ENCODE measurements at places on chromosomes 1 and 21. TPM values are rescaled to one million over a fixed set of nuclear protein-coding genes. Genes with fewer than 3 reads are reported as not detected.

The SAMD11 gene
- 0.61 TPM for total RNA-seq

- DNase-seq, result no peak
- no peak overlapping the region for H3K4me3 ChIP-seq
- H3K27me3 ChIP-seq, result peaks cover 7% of the 10 kb centered on the region
- H3K27ac ChIP-seq, result no peak overlapping the region
Measured at GRCh38 chr1:99594205-99594604, 51.7 kb upstream of the PALMD start.

DNA sequence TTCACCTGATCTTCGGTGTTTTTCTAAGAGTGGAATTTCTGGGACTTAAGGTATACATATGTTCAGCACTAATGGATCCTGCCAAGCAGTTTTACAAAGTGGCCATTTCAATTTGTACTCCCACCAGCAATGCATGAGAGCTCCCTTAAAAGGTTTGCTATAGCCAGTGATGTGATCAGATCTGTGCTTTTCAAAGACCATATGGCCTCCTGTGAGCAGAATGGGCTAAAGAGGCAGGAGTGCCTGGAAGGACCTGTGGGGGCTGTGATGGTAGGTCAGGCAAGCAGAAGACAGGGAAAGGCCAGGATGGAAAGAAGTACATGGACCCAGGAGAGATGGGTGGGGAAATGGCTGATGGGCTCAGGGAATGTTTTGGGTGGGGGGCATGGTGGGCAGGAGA is 252.7 kb downstream of the DISC1 start:
- no peaks in the 10 kb centered on the region for H3K27me3 ChIP-seq
- H3K36me3 ChIP-seq, result peaks cover 1% of the 10 kb centered on the region
- no peak overlapping the region for H3K27ac ChIP-seq
- no peak overlapping the region for H3K4me3 ChIP-seq
- no peak for DNase-seq

- DNase-seq, result no peak
- peaks cover 21% of the 10 kb centered on the region for H3K27me3 ChIP-seq
- H3K4me3 ChIP-seq, result no peak overlapping the region
- peaks cover 12% of the 10 kb centered on the region for H3K4me1 ChIP-seq
- H3K27ac ChIP-seq, result no peak overlapping the region
Measured at GRCh38 chr1:225811622-225812487, 1.9 kb downstream of the EPHX1 start.

The THRAP3 gene
- total RNA-seq, result 166 TPM

The PAPPA2 gene
- total RNA-seq, result 0.38 TPM

- no peak overlapping the region for H3K4me3 ChIP-seq
- H3K36me3 ChIP-seq, result peaks cover 2% of the 10 kb centered on the region
- no peak overlapping the region for H3K27ac ChIP-seq
- H3K4me1 ChIP-seq, result peaks cover 16% of the 10 kb centered on the region
Measured at GRCh38 chr1:39960431-39960958, 5.5 kb downstream of the MFSD2A start.

DNA sequence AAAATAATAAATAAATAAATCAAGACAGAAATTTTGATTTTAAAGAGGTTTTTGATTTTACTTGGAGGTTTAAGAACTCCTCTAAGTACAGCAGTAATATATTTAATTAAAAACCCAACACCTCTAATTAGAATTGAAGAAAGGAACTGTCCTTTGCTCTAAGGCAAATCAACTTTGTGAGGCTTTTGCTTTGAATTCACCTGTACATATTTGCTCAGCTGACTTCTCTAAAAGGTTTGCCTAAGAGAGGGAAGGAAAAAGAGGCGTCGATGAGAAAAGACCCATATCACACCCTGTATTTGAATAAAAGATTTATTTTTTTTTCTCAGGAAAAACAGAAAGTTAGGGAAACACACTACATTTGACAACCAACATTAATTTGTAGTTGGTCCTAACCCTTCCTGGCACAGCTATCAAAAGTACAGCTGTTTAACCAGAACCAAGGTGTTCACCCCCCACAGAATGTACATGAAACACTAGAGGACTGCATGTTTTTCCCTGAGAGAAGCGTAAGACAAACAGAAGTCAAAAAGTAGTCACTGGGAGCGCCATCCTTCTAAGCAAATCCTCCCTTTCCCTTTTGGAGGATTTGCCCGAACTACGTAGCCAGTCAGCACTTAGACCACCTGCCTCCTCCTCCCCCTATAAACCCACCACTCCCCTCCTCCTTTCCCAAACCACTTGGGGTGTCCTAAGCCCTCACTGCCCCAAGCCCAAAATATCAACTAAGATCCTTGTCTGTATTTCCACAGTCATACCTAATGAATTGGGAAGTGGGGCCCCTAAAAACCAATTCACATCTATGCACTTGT is 4.9 kb downstream of the MCL1 start:
- no peaks in the 10 kb centered on the region for H3K27me3 ChIP-seq
- peaks cover 58% of the 10 kb centered on the region for H3K4me1 ChIP-seq
- peak overlapping the region; percentile 99 for H3K4me3 ChIP-seq
- H3K36me3 ChIP-seq, result peaks cover 79% of the 10 kb centered on the region
- H3K27ac ChIP-seq, result peak overlapping the region; percentile 97

GRCh38 chr21:26583769-26584168 is 10.7 kb upstream of the CYYR1 start:
- DNase-seq, result no peak
- H3K27ac ChIP-seq, result no peak overlapping the region
- H3K4me1 ChIP-seq, result no peaks in the 10 kb centered on the region
- H3K36me3 ChIP-seq, result no peaks in the 10 kb centered on the region

The VANGL2 gene
- not detected for total RNA-seq

- H3K4me1 ChIP-seq, result peaks cover 10% of the 10 kb centered on the region
- peak; percentile 54 for DNase-seq
- H3K36me3 ChIP-seq, result no peaks in the 10 kb centered on the region
- H3K4me3 ChIP-seq, result no peak overlapping the region
Measured at GRCh38 chr1:66788231-66788939, 12.7 kb downstream of the INSL5 start.

DNA sequence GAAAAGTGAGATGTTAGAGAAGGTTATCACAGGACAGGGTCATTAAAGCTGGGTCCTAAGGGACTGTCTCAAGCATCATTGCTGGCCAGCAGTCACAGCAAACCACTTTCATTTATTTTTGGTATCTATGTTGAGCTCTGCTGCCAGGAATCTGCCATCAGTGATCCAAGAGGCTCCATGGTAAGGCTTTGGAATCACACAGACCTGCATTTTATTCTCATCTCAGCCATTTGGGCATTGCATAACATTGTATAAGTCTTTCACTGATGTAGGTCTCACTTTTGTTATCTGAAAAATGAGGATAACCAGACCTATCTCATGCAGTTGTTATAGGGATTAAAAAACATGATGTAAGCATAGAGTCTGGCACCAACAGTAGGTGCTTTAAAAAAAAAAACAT is 77.5 kb downstream of the OMA1 start:
- H3K27me3 ChIP-seq, result no peaks in the 10 kb centered on the region
- DNase-seq, result no peak
- H3K27ac ChIP-seq, result no peak overlapping the region
- no peaks in the 10 kb centered on the region for H3K36me3 ChIP-seq
- H3K4me3 ChIP-seq, result no peak overlapping the region
- no peaks in the 10 kb centered on the region for H3K4me1 ChIP-seq

DNA sequence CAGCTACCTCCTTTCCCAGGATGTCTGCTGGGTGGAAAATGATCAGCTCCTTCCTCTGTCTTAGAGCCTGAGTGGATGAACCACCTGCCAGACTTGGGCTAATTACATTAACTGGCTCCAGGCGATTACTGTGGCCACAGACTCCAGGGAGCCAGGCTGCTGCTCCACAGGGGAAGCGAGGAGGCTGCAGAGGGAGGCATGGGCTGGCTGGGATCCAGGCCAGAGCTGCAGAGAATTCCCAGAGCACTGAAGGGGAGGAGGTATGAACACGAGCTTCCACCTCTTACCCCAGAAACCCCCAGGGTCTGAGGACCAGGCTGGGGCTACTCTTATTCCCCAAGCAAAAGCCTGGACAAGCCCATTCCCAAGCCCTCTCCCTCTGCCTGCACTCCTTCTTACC is 136.0 kb upstream of the KLHDC7A start:
- H3K4me3 ChIP-seq, result no peak overlapping the region
- H3K36me3 ChIP-seq, result no peaks in the 10 kb centered on the region
- no peak for DNase-seq
- no peak overlapping the region for H3K27ac ChIP-seq

DNA sequence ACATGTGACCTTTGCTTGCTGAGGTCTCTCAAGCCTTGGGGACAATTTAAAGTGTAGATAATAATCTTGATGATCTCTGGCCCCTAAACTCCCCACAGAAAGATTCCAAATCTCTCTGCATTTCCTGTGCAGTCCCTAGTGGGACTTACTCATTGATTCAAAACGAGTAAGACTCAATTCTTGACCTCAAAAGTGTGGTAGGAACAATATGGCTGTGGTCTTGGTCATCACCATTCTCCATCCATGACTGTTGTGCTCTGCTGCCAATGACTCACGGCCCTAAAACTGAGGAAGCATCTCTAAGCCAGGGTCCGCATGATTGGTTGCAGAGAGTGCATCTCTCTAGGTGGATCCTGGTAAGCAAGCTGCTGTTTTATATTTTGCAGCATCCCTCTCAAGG is 268.0 kb downstream of the PTGER3 start:
- H3K36me3 ChIP-seq, result no peaks in the 10 kb centered on the region
- H3K4me3 ChIP-seq, result no peak overlapping the region
- no peaks in the 10 kb centered on the region for H3K27me3 ChIP-seq
- no peak overlapping the region for H3K27ac ChIP-seq
- no peak for DNase-seq
- no peaks in the 10 kb centered on the region for H3K4me1 ChIP-seq

GRCh38 chr1:27026621-27027574 is 14.2 kb upstream of the TENT5B start:
- no peak for DNase-seq
- no peak overlapping the region for H3K27ac ChIP-seq
- H3K4me3 ChIP-seq, result no peak overlapping the region

- no peak overlapping the region for H3K4me3 ChIP-seq
- H3K27ac ChIP-seq, result no peak overlapping the region
- H3K4me1 ChIP-seq, result no peaks in the 10 kb centered on the region
- no peaks in the 10 kb centered on the region for H3K36me3 ChIP-seq
Measured at GRCh38 chr21:44985441-44986401, 45.9 kb downstream of the SLX9 start.

DNA sequence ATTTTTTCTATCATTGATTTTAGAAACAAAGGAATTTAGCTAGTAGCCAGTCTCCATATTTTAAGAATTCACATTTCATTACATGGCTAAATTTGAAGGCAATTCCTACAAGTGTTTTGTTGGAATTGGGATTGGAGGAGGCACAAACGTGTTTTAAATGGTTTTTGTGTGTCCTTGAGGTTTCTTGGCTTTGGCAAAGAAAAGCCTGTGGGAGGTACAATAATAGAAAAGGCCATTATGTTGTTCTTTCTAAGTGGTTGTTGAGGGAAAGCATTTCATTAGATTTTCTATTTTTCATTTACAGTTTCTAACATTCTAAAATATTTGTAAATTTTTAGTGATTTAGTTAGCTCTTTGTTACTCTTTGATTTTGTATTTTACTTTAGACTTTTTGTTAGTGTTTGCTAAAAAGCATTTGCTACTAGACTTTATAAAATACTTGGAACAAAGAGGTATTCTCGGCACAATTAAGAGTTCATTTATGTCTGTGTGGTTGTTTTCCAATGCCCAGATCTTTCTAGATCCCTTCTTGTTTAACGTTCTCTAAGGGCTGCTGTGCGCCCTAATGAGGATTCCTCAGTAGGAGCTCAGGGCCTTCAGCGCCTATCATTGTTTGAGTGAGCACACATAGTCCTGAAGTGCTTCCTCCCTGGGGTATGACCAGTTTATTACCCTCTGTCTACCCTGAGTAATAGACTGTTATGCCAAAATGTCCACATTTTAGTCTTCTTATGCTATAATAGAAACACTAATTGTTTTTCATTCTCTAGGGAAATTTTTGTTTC is 70.0 kb upstream of the KIAA1614 start:
- H3K27ac ChIP-seq, result no peak overlapping the region
- H3K4me1 ChIP-seq, result peaks cover 2% of the 10 kb centered on the region
- H3K4me3 ChIP-seq, result no peak overlapping the region
- no peaks in the 10 kb centered on the region for H3K27me3 ChIP-seq

The LRRC38 gene
- not detected for total RNA-seq

The RWDD3 gene
- 11.7 TPM for total RNA-seq

The MFAP2 gene
- total RNA-seq, result not detected

GRCh38 chr1:94284476-94284875 is 47.1 kb upstream of the ARHGAP29 start:
- H3K4me1 ChIP-seq, result no peaks in the 10 kb centered on the region
- H3K27me3 ChIP-seq, result peaks cover 50% of the 10 kb centered on the region
- no peak overlapping the region for H3K27ac ChIP-seq

DNA sequence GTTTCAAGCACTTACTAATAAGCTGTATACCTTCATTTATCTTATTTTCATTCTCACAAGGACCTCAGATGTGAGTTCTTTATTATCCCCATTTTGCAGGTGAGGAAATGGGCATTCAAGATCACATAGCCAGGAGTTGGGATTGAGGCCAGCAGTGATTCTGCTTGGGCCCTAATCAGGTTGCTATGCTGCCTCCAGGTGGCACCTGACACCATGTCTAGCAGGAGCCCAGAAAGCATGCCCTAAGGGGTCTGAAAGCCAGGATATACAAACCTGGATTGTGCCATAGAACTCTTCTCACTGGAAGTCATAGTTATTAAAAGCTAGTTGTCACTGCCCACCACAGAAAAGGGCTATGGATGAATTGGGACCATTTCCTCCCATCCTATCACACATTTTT is 61.1 kb downstream of the FYB2 start:
- no peaks in the 10 kb centered on the region for H3K36me3 ChIP-seq
- H3K4me1 ChIP-seq, result no peaks in the 10 kb centered on the region

DNA sequence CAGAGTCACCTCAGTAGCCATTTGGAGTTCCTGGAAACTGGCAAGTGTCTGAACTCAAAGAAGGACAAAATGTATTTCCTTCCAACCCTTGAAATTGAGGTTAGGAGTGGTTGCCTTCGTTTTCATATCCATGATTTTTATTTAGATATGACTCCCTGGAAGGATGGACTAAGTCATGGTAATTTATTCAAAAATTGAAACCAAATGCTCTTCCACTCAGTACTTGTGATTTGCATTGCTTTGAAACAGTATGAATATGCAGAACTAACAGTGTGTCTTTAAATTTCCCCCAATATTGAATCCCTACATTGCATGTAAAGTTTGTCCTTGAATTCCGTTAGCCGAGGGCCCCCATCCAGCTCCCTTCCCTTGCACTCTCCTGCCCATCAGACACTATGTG is 112.1 kb upstream of the DNAH14 start:
- DNase-seq, result no peak
- H3K36me3 ChIP-seq, result no peaks in the 10 kb centered on the region
- H3K4me3 ChIP-seq, result no peak overlapping the region
- no peaks in the 10 kb centered on the region for H3K4me1 ChIP-seq
- no peak overlapping the region for H3K27ac ChIP-seq

The BEND5 gene
- 0.96 TPM for total RNA-seq

The TMEM52 gene
- total RNA-seq, result not detected

The IVL gene
- not detected for total RNA-seq

- H3K27me3 ChIP-seq, result peaks cover 2% of the 10 kb centered on the region
- no peaks in the 10 kb centered on the region for H3K4me1 ChIP-seq
- no peak overlapping the region for H3K27ac ChIP-seq
Measured at GRCh38 chr1:37272626-37273025, 201.8 kb upstream of the ZC3H12A start.

GRCh38 chr1:150346316-150346715 is 17.6 kb upstream of the RPRD2 start:
- no peak for DNase-seq
- no peak overlapping the region for H3K27ac ChIP-seq
- no peaks in the 10 kb centered on the region for H3K27me3 ChIP-seq
- H3K4me1 ChIP-seq, result no peaks in the 10 kb centered on the region

The PTAFR gene
- total RNA-seq, result 0.20 TPM

Data from activated CD8-positive, alpha-beta memory T cell treated with anti-CD3 and anti-CD28 coated beads, Interleukin-2, amount 10 ng/mL, durations not matched to agents 7 days and 5 days (primary cell).